Smooth muscle cell of the brain vasculature (primary cell): ENCODE measurements at places on chromosomes 16 and 17.

- no peak for DNase-seq
Observed at GRCh38 chr17:62064791-62065563, at the start of gene MED13. MED13 (minus strand) TSS chr17:62065278; CDS start chr17:62065205, 73 bp downstream.

DNA sequence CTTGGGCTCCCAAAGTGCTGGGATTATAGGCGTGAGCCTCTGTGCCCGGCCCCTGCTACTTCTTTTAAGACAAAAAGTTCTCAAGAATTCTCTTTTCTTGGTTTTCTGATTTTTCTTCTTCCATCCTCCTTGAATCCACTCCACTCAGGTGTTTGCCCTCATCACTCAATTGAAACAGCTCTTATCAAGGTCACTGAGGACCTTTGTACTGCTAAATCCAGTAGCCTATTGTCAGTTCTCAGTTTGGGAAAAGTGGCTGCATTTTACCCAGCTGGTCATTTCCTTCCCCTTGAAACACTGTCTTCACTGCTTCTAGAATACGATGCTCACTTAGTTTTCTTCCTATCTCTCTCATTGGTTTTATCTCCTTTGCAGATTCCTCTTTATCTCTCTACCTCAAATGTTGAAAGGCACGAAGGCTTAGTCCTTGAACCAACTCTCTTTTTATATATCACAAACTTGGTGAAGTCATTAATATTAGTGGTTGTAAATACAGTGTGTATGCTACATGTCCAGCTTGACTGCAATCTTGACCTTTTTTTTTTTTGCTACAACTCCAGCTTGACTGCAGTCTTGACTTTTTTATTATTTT is 29.8 kb downstream of the ZNRF1 start:
- DNase-seq, result no peak

- no peak for DNase-seq
Observed at GRCh38 chr16:46899443-46900143, 15.4 kb downstream of the GPT2 start.

GRCh38 chr17:49881054-49881402 is 33.2 kb upstream of the TAC4 start:
- no peak for DNase-seq

GRCh38 chr17:59754552-59754951 is 47.1 kb downstream of the VMP1 start:
- DNase-seq, result peak; percentile 91

GRCh38 chr16:6803176-6803575 is 529.5 kb upstream of the RBFOX1 start:
- DNase-seq, result no peak

DNA sequence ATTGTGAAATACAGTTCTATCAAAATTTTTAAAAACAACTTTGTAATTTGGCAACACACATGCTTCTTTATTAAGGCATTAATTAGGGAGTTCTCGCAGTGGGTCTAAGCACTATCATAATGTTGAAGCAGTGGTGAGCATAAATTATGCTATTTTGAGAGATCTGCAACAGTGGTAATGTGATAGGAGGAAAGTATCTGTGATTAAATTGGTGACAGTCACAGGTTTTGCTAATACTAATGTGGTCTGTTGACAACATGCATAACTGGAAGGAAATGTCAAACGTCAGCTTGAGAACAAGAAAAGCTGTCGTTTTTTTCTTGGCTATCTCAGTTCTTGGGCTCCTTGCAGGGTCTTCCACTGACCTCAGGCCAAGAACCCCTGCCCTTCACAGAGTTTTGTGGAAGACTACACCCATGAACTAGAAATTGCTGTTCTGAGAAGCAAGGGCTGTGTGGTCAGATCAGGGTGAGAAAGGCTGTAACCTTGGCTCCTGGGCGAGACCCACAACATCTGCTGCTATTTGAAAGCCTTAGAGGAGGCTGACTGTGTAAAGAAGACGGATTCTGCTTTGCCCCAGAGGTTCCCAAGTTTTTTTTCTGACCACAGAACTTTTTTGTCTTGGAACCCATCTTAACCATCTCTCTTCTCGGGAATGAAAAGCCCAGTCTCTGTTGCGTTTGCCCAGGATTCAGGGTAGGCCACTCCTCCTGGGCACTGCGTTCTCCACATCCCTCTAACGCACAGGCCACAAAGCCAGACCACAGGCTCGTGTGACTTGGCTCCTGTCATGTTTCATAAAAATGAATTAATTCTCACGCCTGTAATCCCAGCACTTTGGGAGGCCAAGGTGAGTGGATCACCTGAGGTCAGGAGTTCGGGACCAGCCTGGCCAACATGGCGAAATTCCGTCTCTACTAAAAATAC is 13.9 kb downstream of the ATP2A1 start:
- DNase-seq, result no peak

- DNase-seq, result no peak
Observed at GRCh38 chr16:14292051-14292825, 221.1 kb downstream of the MRTFB start.

DNA sequence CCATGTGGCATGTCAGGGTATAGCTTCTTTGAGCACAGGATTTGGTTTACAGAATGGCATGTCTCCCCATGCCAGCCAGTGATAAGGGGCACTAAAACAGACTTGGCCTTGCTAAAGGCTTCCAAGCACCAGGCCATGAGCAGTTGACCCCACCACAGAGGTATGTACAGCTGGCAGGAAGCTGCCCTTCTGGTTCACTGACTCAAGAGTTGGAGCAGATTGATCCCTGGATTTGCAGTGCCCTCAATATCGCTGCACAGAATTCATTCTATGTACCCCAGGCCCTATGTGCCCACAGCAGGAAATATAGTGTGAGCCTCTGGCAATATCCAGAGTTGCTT is 24.3 kb downstream of the HLF start:
- no peak for DNase-seq

DNA sequence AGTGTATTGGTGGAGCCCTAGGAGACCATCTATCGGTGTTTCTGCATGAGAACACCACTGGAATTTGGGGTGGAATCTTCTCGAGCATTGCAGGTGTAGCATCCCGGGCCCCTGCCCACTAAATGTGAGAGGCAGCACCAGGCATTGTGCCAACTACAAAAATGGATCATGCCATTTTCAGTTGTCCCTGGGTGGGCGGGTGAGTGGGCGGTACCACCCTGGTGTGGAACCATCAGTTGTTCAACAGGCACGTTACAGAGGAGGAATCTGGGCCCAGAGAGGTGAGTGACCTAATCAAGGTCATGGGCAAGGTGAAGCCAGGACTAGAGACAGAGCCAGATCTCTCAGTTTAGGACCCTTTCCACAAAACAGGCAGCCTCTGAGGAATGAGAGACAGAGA is 8.8 kb downstream of the PIPOX start:
- no peak for DNase-seq

- DNase-seq, result no peak
Observed at GRCh38 chr16:15682105-15682570, 32.1 kb downstream of the NDE1 start.

- no peak for DNase-seq
Observed at GRCh38 chr17:62787366-62787765, 20.7 kb downstream of the MARCHF10 start.

DNA sequence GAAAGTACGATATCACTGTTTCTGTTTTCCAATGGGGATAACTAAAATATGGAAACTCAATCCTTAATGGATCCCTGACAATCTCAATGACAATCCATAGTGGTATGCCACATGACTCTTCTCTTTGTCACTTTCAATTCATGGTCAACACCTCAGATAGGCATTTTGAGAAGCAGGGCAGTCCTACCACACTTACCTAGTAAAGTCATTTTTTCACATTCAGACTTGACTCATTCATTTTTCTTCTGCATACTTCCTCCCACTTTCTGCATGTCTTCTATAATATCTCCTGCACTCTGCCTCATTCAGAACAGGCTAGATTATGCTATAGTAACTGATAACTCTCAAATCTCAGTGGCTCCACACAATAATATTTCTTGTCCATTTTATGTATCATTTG is 117.5 kb downstream of the FTO start:
- no peak for DNase-seq

- no peak for DNase-seq
Observed at GRCh38 chr17:6512552-6512951, 43.8 kb downstream of the PITPNM3 start.

GRCh38 chr17:67105213-67105612 is 60.9 kb downstream of the CACNG1 start:
- DNase-seq, result no peak

GRCh38 chr16:11084484-11084875 is 140.1 kb downstream of the CLEC16A start:
- DNase-seq, result no peak

DNA sequence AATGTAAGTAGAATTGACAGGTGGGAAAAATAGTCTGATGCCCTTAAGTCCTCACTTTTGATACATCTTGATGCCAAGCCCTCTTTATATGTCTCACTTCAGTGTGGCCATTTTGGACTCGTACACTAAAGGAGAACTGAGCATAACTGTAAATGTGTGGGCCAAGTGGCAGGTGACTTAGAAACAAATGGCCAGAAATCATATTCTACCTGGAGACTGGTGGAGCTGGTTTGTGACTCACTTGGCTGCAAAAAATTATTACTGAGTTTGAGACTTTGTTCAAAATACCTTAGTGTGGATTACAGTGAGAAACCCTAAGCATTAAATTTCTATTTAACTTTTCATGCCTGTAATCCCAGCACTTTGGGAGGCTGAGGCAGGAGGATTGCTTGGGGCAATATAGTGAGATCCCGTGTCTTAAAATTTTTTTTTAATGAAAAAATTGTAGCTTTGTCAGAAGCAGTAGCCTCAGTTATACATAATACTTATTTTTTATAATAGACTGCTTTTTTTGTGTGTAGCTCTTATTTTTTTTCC is 5.0 kb downstream of the HAPSTR1 start:
- DNase-seq, result no peak

DNA sequence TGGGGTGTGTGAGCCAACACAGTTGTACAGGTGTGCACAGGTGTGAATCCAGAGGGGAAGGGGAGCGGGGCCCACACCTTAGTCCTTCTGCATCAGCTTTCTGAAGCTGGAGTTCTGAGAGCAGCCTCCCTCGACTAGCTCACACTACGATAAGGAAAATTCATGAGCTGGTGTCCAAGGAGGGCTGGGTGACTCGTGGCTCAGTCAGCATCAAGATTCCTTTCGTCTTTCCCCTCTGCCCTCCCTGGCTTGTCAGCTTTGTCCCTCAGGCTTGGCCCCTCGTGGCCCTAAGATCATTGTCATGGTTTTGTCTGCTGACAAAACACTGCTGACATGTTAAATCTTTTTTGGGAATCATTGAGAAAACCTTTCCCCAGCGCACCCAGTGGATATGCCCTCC is 47.5 kb downstream of the OR1D5 start:
- no peak for DNase-seq

DNA sequence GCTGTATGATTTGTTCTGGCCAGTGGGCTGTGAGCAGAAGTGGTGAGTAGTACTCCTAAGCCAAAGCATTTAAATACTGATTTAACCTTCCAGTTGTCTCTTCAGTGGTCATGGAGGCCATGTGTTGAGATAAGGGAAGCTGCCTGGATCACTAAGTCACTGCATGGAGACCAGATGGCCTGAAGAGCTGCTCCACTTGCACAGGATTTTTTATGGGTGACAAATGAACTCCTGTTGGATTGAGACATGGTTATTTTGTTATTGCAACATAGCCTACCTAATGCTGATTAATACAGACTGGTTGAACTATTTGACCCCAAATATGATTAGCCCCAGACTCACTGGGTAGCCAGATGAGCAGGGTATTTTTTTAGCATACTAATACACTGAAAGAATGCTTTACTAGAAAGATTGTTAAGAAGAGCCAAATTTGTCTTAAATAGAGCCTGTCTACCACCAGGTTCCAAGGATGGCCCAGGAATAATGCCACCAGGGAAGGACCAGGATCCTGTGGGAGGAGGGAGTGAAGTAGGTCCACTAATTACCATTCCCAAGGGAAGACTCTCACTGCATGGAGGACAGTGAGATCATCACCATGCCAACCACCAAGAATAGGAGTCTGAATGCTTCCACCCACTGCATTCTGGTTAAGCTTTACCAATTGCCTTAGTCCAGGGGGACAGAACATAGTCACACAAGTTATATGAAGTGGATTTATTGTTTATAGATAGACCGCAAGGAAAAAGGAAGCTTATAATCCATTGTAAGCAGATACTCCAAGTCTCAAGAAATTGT is 187.4 kb upstream of the IRX6 start:
- DNase-seq, result no peak

DNA sequence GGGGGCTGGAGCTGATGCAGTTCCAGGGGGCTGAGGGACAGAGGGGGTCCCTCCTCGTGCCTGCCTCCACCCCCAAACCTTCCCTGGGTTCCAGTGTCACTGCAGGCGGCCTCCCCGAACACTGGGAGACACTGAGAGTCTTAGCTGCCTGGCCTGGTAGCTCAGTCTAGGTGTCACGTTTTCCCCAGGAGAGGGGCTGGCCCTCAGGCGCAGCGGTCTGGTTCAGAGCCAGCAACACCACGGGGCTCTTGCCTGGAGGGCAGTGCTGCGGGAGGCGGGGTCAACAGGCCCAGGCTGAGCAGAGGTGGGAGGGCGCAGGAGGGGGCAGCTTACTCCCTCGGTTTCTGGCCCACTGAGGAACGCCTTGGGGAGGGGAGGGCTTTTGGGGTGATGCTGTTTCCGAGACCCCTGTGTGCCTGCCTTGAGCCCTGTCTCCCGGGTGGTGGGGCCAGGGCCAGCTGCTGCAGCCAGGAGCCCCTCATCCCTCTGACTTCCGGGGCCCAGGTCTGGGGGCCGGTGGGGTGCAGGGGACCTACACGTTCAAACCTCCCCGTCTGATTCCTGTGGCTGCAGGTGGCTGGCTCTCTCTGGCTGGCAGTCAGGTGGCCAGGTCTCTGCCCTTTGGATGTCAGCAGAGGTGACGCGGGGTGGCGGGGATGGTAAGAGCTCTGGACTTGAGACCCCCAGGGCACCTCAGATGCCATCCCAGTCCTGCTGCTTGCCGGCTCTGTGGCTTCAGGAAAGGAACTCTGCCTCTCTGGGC is 89.3 kb upstream of the GSE1 start:
- DNase-seq, result peak; percentile 47

GRCh38 chr16:27231692-27232060 is 28.4 kb downstream of the KDM8 start:
- no peak for DNase-seq

GRCh38 chr16:52773026-52773425 is 226.1 kb upstream of the TOX3 start:
- no peak for DNase-seq

DNA sequence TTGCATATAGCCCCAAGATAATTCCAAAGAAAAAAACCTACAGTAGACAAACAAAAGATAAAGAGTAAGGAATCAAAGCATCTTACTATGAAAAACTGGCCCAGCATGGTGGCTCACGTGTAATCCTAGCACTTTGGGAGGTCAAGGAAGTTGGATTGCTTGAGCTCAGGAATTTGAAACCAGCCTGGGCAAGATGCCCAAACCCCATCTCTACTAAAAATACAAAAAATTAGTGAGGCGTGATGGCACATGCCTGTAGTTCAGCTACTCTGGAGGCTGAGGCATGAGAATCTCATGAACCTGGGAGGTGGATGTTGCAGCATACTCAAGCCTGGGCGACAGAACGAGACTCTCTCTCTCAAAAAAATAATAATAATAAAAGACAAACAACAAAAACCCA is 764.7 kb upstream of the KIF2B start:
- DNase-seq, result no peak

- DNase-seq, result no peak
Observed at GRCh38 chr16:47858333-47858982, 297.3 kb downstream of the ABCC12 start.
